Hepatocyte (in vitro differentiated cells): ENCODE measurements at places on chromosomes 4 and X. TPM values are rescaled to one million over a fixed set of nuclear protein-coding genes. Genes with fewer than 3 reads are reported as not detected.

DNA sequence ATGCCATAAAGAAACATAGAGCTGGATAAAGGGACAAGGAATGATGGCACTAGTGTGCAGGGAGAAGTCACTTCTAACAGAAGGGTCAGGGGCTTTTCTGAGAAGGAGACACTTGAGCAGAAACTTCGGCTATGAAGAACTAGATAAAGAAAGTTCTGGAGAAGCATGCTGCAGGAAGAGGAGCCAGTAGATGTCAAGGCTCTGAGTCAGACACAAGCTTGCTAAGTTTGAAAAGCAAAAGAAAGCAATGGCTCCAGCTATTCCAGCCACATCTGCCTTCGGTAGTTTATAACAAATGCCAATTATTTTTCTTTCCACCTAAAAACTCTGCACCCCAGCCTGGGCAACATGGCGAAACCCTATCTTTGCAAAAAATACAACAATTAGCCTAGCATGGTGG, 7.5 kb downstream of the NUDT6 start:
- DNase-seq = no peak

DNA sequence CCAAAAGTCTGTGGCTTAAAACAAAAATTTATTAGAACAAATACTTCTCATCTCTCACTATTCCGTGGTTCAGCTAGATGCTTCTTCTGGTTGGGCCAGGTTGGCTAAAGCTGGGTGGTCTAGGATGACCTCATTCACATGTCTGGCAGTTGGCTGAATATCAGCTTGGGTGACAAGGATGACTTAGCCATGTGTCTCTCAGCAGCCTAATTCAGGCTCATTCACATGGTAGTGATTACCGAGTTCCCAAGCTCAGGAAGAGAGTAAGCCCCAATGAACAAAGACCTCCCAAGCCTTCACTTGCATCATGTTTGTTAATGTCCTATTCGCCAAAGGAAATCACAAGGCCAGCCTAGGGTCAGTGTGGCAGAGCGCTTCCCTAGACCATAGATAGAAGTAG, 119.4 kb downstream of the FANCB start:
- no peak for DNase-seq

GRCh38 chr4:187209921-187210613, 486.4 kb upstream of the FAT1 start:
- DNase-seq = peak; percentile 51

DNA sequence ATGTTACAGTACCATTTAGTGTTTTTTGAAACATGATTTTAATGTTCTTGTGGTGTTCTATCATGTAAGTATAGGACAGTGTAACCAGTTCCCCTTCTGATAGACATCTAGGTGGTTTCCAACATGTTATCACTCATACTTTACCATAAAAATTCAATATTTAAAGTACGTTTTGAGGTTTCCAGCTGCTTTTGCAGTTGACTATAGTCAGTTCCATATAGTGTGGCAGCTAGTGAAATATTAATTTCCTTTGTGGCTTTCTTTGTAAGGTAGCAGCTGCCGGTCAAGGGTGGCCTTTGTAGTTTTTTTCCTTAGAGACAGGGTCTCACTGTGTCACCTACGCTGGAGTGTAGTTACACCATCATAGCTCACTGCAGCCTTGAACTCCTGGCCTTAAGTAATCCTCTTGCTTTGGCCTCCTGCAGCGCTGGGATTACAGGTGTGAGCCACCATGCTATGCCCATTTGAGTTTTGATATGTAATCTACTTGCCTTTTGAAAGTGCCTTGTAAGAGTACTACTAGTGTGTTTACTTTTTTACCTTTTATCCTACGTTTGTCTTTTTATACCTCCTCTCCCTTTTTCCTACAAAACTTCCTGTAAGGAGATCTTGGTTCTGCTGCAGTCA, 63.0 kb downstream of the ARHGAP10 start:
- no peak for DNase-seq

GRCh38 chrX:72299891-72300630, 5.7 kb downstream of the CITED1 start:
- no peak for DNase-seq

GRCh38 chr4:72602396-72603376, 33.7 kb upstream of the ADAMTS3 start:
- DNase-seq = no peak

DNA sequence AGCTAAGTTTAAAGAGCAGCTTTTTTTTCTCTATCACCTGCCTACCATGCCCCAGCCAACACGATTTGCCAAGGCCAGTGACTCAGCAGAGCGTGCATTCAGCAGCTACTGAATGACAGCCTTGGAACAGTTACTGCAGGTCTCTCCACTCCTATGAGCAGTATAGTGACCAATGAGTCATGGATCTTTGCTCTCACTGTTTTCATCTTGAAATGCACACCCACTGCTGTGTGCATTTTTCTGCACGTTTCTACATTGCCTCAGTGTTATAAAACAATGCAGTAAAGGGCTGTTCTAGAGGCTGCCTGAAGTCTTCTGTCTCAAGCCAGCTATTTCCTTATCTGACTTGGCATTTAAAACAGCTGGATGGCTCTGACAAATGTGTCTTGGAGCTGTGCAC, 66.0 kb upstream of the C4orf54 start:
- DNase-seq = peak; percentile 86

GRCh38 chr4:6128221-6128850, 72.0 kb downstream of the JAKMIP1 start:
- no peak for DNase-seq

DNA sequence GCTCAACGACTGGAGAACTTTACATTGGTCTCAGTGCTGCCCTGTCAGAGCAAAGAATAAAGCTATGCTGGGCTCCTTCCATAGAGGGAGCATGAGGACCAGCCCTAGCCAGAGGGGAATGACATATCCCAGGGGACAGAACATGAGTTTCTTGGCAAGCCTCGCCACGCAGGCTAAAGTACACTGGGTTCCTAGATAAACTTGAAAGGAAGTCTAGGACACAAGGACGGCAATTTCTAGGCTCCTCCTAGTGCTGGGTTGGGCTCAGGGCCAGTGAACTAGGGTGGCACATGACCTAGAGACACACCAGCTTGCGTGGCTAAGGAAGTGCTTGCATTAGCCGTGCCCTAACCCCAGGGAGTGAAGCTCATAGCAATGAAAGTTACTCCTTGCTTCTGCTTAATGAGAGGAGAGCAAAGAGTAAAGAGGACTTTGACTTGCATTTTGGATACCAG, 141.0 kb downstream of the MAB21L2 start:
- DNase-seq = peak; percentile 75

DNA sequence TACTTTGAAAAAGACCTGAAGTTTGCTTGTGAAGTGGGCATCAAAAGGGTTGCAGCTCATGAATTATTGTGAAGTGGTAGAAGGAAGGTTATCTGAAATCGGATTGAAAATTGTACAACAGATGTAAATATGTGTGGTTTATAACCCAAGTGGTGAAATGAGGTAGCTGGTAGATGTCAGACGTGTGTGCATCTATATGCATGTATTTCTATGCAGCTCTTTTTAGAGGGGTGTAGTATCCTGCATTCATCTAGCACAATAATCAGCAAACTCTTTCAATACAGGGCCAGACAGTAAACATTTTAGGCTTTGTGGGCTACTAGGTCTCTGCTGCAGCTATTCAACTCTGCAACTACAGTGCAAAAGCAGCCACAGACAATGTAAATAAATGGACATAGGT, 9.4 kb downstream of the ATRX start:
- DNase-seq = no peak

DNA sequence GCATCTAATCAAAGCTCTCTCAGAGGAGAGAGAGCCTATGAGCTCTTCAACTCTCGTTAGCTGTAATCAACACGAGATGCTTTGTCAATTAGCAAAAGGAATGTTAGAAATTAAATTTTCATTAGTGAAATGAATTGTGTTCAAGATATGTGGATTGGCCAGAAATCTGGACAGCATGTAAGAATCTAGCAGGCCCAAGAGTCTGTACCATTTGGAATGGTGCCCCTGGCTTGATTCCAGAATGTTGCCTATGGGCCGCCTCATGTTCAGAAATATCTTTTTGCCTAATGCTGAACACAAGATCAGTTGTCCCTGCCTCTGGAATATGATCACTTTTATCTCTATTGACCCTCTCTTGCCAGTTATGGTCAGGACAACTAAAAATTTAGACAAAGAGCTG, 88.2 kb downstream of the RBM46 start:
- DNase-seq = no peak

DNA sequence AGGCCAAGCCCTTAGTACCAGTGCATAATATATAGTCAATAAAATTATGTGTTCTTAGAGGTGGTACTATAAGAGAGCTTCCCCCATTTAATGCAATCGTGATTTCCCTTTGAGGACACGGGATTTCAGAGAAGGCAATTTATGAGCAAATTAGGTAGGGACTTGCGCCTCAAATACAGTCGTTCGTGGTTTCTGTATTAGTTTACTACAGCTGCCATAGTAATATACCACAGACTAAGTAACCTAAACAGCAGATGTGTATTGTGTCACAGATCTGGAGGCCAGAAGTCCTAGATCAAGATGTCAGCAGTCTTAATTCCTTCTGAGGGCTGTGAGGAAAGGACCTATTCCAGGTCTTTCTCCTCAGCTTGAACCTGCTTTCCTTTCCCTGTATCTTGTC, 1.5 kb upstream of the PUDP start:
- no peak for DNase-seq

DNA sequence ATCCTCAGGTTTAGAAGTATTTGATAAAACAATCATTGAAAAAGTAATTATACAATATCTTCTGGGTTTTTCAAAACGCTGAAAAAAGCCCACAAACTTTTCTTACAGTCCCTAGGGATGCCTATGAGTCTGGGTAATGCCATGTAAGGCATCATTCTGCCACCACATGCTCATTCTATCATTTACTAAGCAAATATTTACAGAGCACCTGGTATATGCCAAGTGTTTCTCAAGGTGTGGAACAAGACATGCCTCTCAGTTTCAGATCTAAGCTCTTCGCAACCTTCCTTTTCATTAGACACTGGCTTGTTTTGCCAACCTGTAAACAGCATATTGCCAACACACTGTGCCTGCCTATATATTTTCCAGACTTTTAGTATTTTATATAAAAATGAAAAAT, 17.7 kb downstream of the MID1 start:
- no peak for DNase-seq

DNA sequence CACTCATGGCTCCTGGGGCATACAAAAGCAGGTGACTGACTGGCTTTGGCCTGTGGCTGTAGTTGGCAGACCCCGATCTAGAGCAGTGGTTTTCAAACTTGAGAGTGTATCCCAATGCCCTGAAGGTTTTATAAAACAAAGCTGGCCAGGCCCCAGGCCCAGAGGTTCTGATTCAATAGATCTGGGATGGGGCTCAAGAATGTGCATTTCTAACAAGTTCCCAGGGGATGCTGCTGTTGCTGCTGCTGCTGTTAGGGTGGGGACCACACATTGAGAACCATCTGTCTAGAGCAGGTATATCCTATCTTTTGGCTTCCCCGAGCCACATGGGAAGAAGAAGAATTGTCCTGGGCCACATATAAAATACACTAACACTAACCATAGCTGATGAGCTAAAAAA, 7.3 kb downstream of the AIFM1 start:
- DNase-seq = no peak

- DNase-seq = no peak
Measured at GRCh38 chr4:103092245-103092644, 7.4 kb downstream of the BDH2 start.

Gene GAGE12H
- total RNA-seq = not detected in 2 replicates

Gene CLDN22
- not detected in 2 replicates for total RNA-seq

Gene VCX3B
- not detected in 2 replicates for total RNA-seq

Gene ETDA
- total RNA-seq = not detected in 2 replicates

Gene ATP8A1
- 42.1 and 52.3 TPM in 2 replicates for total RNA-seq

Gene COX7B2
- total RNA-seq = not detected in 2 replicates

Gene APBB2
- total RNA-seq = 47.5 and 50.1 TPM in 2 replicates

Gene RBMX
- 253 and 262 TPM in 2 replicates for total RNA-seq

Gene SEL1L3
- 40.7 and 56.2 TPM in 2 replicates for total RNA-seq
